ENCODE measurements at places on chromosomes 3 and 15. TPM values are rescaled to one million over a fixed set of nuclear protein-coding genes. Genes with fewer than 3 reads are reported as not detected.
A peak's percentile ranks its signal among the peaks of the same experiment; 100 is the strongest.

DNA sequence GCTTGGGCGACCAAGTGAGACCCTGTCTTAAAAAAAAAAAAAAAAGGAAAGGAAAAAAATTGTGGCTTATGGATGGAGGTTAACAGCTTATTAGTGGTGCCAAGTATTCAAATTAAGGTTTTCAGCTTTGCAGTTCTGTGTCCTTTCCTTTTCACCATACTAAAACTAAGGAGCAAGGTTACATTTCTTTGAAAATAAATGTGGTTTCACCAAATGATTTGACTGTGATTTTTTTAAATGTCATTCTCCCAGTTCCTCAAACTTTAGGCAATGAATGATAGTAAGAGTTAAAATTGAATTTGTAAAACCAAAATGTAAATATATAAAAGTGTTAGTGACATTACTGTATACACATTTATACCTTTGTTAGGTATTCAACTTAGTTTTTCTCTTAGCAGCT is 9.6 kb downstream of the CHRNA5 start:
- H3K4me1 ChIP-seq: no peaks in the 10 kb centered on the region
- no peak overlapping the region for H3K4me3 ChIP-seq
- no peaks in the 10 kb centered on the region for H3K27me3 ChIP-seq
- no peak overlapping the region for H3K27ac ChIP-seq

DNA sequence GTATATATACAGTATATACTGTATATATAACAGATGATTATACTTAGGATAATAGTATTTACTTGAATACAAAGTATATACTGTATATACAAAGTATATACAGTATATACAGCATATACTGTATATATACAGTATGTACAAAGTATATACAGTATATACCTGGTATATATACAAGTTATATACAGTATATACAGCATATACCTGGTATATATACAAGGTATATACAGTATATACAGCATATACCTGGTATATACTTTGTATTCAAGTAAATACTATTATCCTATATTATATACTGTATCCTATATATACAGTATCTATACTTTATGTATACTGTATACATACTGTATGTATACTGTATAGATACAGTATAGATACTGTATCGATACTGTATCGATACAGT is 14.6 kb upstream of the CPOX start:
- no peak overlapping the region for H3K4me3 ChIP-seq
- no peaks in the 10 kb centered on the region for H3K27me3 ChIP-seq
- no peaks in the 10 kb centered on the region for H3K36me3 ChIP-seq
- H3K4me1 ChIP-seq: no peaks in the 10 kb centered on the region
- no peak overlapping the region for H3K27ac ChIP-seq
- DNase-seq: no peak

DNA sequence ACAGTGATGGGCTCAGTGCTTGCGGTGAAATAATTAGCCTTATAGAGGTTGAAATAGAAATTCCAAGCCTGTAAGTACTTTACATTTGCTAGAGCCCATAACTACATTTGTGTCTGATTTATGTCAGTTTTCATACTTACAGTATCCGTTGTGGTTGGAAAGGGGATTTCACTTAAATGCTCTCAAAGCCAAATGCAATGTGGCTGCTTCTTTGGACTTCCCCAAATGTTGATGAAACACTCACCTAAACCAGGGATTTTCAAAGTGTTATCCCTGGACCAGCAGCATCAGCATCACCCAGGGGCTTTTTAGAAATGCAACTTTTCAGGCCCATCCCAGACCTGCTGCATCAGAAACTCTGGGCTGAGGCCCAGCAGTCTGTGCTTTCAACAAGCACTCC is 378.7 kb downstream of the MCTP2 start:
- H3K4me3 ChIP-seq: no peak overlapping the region
- no peaks in the 10 kb centered on the region for H3K27me3 ChIP-seq
- no peaks in the 10 kb centered on the region for H3K36me3 ChIP-seq
- no peak overlapping the region for H3K27ac ChIP-seq
- no peaks in the 10 kb centered on the region for H3K4me1 ChIP-seq
- no peak for DNase-seq

- H3K27me3 ChIP-seq: no peaks in the 10 kb centered on the region
- no peak for DNase-seq
- no peaks in the 10 kb centered on the region for H3K36me3 ChIP-seq
- peak overlapping the region; percentile 87 for H3K4me3 ChIP-seq
- no peaks in the 10 kb centered on the region for H3K4me1 ChIP-seq
Measured at GRCh38 chr3:33438284-33438668, 1.9 kb downstream of the UBP1 start.

Gene ZNF774
- 3.6 TPM for total RNA-seq

Gene GPR176
- 21.2 TPM for total RNA-seq

Gene SLC24A5
- not detected for total RNA-seq

Gene FOXL2NB
- total RNA-seq: 0.54 TPM

Gene MAP3K13
- total RNA-seq: 23.4 TPM

Gene STAG1
- 29.3 TPM for total RNA-seq

Data from endodermal cell (in vitro differentiated cells).